ENCODE measurements at places on chromosomes 3 and 15.
A peak's percentile ranks its signal among the peaks of the same experiment; 100 is the strongest.

GRCh38 chr3:14758959-14759358, 59.8 kb upstream of the FGD5 start:
- no peak for DNase-seq

DNA sequence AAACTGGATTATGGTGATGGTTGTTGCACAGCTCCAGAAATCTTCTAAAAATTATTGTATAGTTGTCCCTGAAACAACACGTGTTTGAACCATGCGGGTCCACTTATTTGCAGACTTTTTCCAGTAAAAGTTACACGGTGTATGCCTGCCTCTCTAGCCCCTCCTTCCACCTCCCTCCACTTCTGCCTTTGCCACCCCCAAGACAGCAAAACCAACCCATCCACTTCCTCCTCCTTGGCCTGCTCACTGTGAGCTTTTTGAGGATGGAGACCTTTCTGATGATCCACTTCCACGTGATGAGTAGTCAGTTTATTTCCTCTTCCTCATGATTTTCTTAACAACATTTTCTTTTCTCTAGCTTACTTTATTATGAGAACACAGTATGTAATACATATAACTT, 5.4 kb downstream of the CYFIP1 start:
- DNase-seq: no peak

- peak; percentile 64 for DNase-seq
These were observed 139.4 kb upstream of the PFN2 start for GRCh38 chr3:150110097-150110496.

DNA sequence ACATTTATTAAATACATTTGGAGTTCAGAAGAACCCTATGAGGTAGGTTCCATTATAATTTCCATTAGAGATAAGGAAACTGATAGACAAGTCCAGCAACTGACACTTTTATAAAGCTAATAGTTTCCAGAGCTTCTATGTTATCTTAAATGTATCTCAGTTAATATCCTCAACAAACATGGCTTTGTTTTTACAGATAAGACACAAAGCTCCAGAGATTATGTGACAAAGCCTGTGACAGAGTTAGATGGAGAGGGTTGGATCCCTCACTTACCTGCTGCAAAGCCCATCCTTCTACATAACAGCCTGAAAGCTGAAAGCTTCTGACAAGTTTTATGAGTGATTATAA, 473 bp upstream of the COMMD2 start:
- DNase-seq: no peak

- DNase-seq: no peak
These were observed 347.5 kb upstream of the TMCO5A start for GRCh38 chr15:37586976-37587375.

GRCh38 chr3:128483657-128484403, 9.2 kb downstream of the GATA2 start:
- DNase-seq: no peak

GRCh38 chr15:98812716-98813446, 164.5 kb downstream of the IGF1R start:
- no peak for DNase-seq

DNA sequence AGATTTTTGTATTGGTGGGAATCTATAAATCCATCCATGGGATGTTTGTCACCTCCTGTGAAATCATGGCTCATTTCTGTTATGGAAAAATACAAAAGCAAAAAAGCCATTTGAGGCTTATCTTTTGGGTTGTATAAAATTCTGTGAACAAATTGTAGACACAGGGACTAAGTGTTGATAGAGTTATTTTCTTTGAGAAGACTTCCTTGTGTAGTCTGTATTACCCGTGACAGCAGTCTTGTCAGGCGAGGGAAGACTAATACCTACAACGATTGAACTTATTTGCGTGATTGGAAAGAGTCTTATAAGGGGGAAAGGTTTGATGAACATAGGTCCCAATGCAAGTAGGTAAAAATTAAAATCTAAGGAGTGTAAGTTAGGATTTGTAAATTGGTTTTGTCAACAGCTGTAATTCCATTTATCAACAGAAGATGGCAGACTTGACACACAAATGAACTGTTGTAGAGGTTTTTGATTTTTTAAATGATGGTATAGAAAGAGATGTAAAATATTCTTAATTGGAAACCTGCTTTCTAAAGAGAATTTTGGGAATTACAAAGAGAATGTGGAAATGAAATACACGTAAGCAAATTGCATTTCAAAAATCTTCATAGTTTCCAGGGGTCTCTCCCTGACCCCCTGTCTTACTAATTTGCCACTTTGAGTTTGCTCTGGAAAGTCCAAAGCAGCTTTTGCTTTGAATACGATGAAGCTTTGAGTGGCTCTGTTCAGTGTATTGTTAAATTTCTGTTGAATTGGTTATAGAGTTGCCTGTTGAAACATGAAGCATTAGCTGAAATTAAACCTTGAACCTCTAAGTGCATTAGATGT, 33.2 kb downstream of the SLC25A26 start:
- DNase-seq: no peak

- DNase-seq: no peak
These were observed at the start of gene FBLN2 for GRCh38 chr3:13548696-13549622. FBLN2 (plus strand) TSS chr3:13549125; CDS start chr3:13570356, 21,231 bp downstream.

- DNase-seq: no peak
These were observed 16.5 kb downstream of the BCHE start for GRCh38 chr3:165820671-165821123.

- no peak for DNase-seq
These were observed 61.6 kb downstream of the RAB7A start for GRCh38 chr3:128787256-128788253.

DNA sequence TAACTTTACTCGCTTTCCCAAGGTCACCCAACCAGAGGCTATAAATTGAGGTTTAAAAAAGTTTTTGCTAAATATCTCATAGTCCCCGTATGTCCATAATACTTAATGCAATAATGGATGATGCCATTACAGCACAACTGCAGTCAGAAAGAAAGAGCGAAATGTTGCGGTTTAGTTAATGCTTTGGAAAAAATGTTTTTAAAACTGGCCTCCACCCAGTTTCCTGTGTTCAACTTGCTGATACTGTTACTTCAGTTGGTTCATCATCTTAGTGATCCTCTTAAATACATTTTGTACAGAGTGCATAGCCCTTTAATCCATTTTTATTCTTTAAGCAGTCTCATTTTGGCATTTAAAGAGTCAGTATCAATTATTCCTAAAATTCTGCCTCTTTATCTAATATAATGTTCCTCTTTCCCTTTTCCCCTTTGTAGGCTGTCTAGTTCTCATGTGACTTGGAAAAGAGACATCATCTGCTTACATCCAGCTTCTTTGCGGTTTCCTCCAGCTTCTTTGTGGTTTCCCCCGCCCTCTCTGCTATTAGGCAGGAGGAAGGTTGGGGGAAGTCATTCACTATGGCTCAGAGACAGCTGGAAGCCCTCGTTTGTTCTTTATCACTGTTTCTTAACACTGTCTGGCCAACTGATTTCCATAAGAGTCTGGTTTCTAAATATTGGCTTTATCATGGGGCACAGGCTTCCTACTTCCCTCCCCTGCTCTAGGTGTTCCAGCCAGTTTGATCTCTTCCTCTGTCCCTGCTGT, 154.3 kb downstream of the GOLIM4 start:
- DNase-seq: no peak

DNA sequence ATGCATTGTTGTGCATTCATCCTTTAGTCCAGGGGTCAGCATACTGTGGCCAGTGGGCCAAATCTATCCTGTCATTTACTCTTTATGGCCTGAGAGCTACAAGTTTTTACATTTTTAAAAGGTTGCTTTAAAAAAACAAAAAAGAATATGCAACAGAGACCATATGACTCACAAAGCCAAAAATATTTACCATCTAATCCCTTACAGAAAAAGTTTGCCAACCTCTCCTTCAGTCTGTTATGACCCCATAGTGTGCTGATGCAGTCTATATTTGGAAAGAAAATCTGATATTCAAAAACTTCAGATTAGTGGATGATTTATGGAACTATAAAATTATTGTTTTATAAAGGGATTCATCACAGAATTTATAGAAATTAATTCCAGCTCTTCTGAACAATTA, 237.5 kb upstream of the IL12A start:
- no peak for DNase-seq

DNA sequence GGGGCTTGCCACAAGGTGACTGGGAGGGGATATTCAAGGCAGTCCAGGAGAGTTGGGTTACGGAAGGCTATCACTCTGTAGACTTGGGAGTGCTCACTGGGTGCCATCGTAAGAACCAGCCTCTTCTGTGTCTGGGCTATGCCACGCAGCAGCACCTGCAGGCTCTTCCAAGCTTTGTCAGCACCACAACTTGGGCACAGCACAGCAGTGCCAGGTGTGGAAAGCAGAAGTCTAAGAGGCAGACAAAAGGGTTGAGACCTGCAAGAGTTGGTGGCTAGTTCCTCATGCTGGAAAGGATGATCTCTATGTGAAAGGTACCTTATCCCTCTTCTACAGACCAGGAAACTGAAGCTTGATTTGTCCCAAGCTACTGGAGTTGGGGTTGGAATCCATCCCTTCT, 15.8 kb downstream of the CX3CR1 start:
- DNase-seq: no peak

Data from DMS153 (cell line).